Motor neuron (in vitro differentiated cells): ENCODE measurements at places on chromosomes 1 and 21.

DNA sequence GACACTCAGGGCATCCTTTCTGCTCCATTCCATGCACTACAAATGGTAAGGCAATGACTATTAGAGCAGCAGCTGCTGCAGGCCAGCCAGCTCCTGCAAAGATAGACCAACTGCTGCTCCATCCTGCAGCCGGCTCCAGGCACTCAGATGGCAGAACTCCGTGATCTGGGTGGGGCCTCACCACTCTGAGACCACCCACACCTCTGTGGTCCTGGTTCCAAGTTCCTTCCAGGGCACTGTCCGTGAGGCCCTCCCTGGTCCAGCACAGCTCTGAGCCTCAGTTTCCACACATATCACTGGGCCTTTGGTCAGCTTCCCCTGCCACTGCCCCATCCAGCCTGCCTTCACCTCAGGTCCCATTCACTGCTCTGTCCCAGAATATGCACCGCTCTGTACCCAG lies 114.7 kb downstream of the DMRTB1 start:
- ATAC-seq, result no peak

GRCh38 chr1:211009944-211010343 lies 124.0 kb downstream of the KCNH1 start:
- no peak for ATAC-seq

DNA sequence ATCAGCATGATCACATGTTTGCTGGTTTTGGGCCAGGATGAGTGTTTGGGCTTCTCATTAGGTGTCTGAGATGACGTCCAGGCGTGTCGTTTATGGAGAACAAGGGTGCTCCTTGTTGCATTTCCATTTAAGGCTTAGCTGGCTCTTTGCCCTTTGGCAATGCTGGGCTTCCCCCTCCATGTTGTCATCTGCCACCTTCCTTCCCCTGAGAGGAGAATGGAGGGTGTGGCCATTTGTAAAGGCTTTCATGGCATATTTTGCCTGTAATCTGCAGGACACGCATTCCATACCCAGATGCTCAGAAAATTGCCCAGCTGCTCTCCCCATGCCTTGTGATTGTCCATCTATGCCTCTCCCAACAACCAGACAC lies 27.7 kb downstream of the PKP1 start:
- no peak for ATAC-seq

DNA sequence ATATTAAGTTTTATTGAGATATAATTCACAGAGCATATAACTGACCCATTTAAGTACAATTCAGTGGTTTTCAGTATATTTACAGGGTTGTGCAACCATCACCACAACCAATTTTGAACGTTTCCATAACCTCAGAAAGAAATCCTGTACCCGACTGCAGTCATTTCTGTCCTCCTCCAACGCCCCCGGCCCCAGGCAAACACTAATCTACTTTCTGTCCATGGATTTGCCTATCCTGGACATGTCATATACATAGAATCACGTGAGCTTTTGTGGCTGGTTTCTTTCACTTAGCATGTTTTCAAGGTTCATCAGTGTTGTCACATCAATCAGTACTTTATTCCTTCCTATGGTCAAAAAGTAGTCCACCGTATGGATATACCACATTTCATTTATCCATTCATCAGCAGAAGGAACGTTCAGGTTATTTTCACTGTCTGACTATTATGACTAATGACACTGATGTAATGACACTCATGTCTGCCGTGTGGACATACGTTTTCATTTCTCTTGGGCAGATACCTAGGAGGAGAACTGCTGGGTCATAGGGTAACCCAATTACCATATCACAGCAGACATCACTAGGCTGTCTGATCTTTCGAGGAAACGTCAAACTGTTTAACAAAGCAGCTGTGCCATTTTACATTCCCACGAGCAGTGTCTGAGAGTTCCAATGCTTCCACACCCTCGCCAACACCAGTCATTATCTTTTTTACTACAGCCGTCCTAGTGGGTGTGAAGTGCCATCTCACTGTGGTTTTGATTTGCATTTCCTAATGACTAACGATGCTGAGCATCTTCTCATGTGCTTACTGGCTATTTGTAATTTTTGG lies 30.8 kb downstream of the MRPL37 start:
- ATAC-seq, result no peak

- peak; percentile 15 for ATAC-seq
Observed at GRCh38 chr1:36160949-36161485, 5.1 kb downstream of the MAP7D1 start.

- no peak for ATAC-seq
Observed at GRCh38 chr21:34814529-34814951, 145.7 kb downstream of the CLIC6 start.

- ATAC-seq, result no peak
Observed at GRCh38 chr1:34721241-34721640, 33.6 kb upstream of the GJB5 start.

GRCh38 chr1:205824180-205824579 lies 11.2 kb upstream of the SLC41A1 start:
- ATAC-seq, result no peak

DNA sequence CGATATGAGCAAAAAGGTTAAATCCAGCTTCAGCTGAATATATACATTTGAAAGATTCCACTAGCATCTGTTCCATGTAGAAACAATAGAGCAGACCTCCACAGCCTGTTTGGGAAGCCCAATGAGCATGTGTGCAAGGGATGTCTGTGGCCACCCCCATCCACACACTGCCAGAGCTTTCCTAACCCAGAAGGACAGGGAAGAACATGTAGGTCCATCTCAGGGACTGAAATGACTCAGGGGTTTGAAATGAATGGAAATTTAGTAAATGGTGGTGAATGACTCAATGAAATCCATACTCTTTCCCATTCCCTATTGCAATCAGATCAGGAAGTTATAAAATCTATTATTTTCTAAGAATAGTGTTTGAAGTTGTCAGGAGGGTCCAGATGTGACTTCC lies 397.2 kb downstream of the DUSP10 start:
- no peak for ATAC-seq

- no peak for ATAC-seq
Observed at GRCh38 chr1:217522277-217522676, 108.6 kb downstream of the GPATCH2 start.

GRCh38 chr1:93744299-93744988 lies 62.8 kb upstream of the BCAR3 start:
- ATAC-seq, result no peak

DNA sequence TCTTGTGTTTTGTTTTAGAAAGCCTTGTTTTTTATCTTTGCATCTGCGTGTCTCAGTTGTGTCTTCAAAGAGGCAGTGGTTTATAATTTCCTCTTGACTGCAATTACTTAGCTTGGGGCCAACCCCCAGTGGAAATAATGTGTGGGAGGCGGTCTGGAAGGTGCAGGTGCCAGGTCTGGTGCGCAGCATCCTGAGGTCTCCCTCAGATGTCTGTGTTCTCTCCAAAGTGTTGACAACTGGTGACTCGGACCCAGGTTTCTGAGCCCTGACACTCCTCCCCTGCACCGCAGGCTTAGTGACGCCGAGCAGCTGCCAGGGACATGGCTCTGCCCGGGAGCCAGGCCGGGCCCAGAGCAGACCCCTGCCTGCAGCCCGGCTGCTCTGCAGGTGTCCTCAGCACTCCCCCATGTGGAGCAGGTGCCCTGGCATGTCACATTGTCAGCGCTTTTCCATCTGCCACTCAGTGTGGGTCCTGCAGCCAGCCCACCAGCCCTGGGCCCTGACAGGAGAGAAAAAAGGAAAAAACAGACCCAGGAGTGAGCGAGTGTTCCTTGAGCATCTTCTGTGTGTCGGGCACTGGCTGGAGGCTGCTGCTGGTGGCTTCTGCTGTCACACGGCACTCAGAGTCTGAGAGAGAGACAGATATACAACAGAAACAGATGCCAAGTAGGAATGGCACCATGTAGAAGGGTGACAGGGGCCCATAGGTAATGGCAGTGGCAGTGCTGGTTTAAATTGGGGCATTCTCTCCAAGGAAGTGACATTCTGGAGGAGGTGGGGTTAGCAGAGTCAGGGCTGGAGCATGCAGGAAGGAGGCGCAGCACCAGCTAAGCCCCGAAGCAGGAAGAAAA lies 24.8 kb upstream of the SELENON start:
- no peak for ATAC-seq

GRCh38 chr1:85342207-85342606 lies 65.8 kb upstream of the BCL10 start:
- no peak for ATAC-seq

DNA sequence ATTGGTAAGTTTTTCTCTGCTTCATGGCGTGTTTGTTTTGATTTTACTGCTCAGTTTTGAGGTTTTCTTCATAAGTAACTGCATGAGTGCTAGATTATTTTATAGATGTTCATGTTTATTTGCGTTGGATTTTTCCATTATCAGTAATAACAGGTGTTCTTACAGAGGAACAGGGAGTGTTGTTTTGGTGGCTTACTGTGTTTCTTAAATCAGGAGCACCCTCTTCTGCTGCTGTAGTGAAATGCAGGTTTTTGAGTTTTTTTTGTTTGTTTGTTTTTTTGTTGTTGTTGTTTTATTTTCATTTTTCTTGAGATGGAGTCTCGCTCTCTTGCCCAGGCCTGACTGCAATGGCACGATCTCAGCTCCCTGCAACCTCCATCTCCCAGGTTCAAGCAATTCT lies 32.6 kb downstream of the CTBS start:
- ATAC-seq, result no peak
